ENCODE measurements at places on chromosomes 13 and 19. TPM values are rescaled to one million over a fixed set of nuclear protein-coding genes. Genes with fewer than 3 reads are reported as not detected.

The PRSS57 gene
- total RNA-seq, result not detected

The CEACAM8 gene
- not detected for total RNA-seq

The FGF22 gene
- total RNA-seq, result not detected

The MAP4K1 gene
- 198 TPM for total RNA-seq

GRCh38 chr13:75704927-75705288, 68.8 kb downstream of the LMO7 start:
- DNase-seq, result no peak

GRCh38 chr13:46641274-46642081, 88.5 kb downstream of the LRCH1 start:
- DNase-seq, result no peak

- no peak for DNase-seq
Observed at GRCh38 chr19:35272122-35272719, 3.5 kb downstream of the USF2 start.

DNA sequence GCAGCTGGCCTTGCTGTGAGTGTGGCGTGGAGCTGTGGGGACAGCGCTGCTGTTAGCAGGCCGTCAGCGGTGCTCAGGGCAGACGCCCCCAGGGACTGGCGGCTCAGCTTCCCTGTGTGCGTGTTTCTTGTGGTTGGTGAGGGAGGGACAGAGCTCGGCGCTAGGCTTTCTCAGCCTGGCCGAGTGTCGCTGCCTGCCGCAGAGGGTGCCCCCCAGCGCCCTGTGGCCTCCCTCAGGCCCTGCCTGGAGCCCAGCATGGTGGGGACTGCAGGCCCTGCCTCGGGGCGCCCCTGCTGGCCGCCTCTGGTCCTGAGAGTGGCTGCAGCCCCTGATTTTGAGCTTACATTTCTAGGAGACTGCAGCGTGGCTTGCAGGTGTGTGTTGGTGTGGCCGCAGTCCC, 35.5 kb downstream of the DOT1L start:
- DNase-seq, result no peak

DNA sequence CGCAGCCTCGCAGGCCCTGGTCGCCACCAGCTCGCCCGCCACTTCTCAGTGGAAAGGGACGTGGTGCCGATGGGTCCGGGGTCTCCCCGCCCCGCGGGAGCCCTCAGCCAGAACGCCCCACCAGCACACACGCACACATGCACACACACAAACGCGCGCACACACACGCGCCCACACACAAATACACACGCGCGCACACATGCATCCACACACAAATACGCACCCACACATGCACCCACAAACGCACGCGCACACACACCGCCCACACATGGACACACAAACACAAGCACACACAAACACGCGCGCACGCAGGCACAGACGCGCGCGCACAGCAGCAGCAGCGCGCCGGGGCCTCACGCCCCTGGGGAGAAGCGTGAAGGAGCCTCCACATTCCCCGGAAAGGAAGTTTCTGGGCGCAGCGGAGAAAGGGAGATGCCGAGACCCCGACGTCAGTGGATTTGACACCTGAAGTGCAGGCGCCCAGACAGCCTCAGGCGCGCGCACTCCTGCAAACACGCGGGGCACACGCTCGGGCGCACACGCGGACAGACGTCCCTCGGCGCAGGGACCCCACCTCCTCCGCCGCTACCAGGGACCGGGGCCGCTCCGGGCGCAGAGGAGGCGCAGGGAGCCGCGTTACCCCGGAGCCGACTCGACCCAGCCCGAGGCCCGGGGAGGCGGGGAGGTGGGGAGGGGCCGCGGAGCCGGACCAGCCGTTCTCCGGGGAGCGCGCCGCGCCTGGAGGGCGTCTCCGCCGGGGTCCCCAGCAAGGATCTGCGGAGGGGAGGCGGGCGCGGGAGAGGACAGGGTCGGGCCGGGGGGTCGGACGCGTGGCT, 622 bp downstream of the RASA3 start:
- DNase-seq, result peak; percentile 56

DNA sequence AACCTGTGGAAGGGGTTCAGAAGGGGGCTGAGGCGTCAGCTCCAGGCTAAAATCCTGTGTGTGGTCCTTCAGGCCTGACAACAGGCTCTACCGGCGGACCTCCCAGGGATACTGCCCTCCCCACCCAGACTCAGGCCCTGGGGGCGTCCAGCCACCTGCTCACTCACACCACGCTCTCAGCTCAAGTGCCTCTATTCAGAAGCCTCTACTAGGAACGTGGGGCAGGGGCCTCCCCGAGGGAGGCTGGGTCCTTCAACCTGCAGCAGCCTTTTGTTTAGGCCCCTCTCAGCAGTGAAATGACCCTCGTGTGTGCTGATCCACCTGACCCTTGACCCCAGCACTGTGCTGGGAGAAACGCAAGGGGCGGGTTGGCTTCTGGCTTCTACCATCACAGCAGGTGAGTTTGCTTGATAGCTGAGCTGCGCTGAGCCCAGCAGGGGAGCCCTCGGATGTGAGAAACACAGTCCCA, 10.6 kb downstream of the PLPP2 start:
- DNase-seq, result no peak

DNA sequence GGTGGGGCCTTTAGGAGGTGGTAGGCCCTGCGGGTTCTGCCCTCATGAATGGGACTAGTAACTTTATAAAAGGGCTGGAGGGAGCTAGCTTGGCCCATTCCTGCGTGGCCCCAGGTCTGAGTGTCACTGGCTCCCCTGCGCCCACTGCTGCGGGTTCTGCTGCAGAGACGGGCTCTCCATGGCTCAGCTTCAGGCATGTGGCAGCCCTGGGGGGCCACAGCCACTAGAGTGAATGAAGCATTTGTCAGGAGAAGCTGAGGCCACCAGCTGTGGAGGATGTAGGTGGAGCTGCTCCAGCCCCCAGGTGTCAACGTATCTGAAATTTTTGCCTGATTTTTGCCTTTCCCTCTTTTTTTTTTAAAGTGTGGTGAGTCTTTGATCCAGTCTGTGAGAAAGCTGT, 119.1 kb downstream of the SOX1 start:
- no peak for DNase-seq

- no peak for DNase-seq
Observed at GRCh38 chr13:112477070-112477619, 101.0 kb downstream of the SPACA7 start.

GRCh38 chr13:84946192-84946591, 853.0 kb downstream of the SLITRK6 start:
- no peak for DNase-seq

DNA sequence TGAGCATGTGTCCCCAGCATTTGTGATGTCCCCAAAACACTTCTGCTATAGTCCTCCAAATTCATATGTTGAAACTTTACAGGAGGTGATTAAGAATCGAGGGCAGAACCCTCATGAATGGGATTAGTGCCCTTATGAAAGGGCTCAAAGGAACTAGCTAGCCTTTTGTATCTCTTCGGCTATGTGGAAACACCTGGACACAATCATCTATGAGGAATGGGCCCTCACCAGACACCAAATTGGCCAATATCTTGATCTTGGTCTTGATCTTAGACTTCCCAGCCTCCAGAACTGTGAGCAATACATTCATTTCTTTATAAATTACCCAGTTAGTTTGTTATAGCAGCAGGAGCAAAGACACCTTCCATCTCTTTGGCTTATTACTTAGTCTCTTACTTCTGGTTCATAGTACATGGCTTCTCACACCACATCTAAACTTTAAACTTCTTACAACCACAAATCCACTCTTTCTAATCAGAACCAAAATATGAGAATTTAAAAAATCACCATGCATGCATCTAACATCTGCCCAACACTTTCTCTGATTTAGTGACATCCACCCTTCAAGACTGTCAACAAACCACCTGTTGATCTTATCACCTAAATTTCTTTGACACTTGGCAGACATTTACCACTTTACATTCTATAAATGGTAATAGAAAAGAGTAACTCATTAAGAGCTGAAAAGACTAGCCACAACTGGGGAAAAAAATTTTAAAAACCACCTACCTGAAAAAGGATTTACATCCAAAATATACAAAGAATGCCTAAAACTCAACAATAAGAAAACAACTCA, 6.7 kb upstream of the SERPINE3 start:
- no peak for DNase-seq

- DNase-seq, result no peak
Observed at GRCh38 chr13:23605831-23606230, 35.6 kb downstream of the TNFRSF19 start.

DNA sequence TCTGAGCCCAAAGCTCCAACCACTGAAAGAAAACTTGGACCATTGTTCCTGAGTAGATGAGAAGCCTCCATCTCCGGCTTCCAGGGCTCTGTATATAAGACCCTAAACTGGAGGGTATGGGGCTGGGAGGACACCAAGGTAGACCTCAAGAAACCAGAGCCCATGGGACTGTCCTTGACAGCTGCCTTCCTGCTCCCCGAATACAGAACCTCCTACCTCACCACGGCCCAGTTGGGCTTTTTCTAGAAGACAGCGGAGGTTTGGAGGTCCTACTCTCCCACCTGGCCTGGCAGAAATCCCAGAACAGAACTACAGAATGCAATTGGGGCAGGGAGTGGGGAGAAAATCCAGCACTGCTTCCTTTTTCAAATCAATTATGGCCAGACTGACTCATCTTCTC, 177.3 kb upstream of the ZNF507 start:
- no peak for DNase-seq

GRCh38 chr13:113491418-113491883, 940 bp upstream of the DCUN1D2 start:
- DNase-seq, result no peak

Measured in activated CD4-positive, alpha-beta T cell treated with anti-CD3 and anti-CD28 coated beads for 36 hours (primary cell).